ENCODE measurements at places on chromosomes 12 and 14.

GRCh38 chr14:35797796-35798195 lies 11.3 kb downstream of the RALGAPA1 start:
- no peak for DNase-seq

GRCh38 chr12:106733660-106734059 lies 40.8 kb upstream of the RIC8B start:
- DNase-seq = no peak

DNA sequence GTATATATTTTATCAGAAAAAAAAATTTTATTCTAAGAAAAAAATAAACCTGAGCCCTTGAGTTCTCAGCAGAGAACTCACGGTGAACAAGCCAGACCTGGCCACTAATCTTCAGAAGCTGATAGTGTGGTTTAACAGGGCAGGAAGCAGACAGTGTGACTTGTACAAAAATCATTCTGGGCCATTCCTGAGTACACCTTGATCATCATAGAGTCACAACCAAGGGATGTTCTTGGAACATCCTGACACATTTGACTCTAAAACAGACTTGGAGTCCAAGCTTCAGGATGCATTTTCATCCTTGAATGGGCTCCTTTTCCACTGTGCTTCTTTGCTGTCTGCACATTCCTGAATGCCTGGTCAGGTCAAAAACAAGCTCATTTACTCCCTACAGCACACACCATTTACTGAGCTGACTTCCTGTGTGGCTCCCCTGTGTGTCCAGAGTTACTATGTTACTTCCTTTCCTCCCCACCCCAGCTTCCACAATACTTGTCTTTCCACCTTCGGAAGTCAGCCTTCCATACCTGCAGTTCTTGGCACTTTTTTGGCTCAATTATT lies 112.0 kb downstream of the ANO6 start:
- DNase-seq = no peak

DNA sequence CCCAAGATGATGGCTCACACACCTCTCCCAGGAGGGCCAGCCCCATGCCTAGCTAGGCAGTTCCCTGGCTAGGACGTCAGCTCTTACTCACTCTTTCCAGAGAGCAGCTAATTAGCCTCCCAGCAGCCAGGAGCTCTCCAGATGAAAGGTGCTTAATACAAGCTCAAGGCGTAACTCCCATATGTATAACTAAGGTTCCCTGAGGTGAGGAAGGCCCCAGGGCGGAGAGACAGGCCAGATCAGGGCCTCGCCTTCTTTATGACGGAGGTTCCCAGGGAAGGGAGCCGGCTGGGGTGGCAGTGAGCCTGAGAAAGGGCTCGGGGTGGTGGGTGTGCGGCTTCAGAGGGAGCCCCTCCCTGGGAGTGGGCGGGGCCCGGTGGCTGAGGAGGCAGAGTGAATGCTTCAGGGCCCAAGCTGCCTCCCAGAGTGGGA lies 26.4 kb upstream of the ZFP36L1 start:
- DNase-seq = no peak

DNA sequence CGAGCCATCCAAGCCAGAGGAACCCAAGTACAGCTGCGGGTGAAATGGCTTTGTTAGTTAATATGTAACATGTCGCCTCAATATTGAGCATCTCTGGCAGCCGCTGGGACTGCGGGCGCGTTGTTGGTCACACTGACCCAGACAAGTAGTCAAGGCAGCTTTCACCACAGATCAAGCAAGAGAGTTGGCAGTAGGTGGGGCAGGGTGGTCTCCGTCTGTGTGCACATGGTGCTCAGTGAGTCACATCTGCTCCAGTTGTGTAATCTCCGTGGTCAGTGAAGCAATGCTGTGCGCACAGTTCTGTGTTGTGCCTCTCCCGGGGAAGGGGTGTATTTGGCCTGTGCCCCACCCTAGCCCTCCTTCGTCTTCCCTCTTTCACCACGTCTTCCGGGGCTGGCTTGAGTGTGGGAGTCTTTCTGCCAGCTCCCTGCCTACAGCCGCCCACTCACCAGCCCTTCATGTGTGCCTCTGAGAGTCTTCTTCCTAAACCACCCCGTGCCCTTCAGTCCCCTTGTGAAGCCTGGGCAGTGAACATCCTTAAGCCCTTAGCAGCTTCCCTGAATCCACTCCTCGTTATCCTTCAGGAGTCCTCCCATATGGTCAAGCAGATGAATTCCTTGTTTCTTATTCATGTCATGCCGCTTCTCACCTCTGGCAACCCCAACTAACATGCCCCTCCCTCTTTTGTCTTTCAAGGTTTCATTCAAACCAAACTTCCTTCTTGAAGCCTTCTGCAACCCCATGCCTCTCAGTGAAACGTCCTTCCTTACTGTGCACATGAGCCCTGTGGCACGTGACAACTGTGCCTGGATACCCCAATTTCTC lies 242.1 kb downstream of the CACNA1C start:
- no peak for DNase-seq

DNA sequence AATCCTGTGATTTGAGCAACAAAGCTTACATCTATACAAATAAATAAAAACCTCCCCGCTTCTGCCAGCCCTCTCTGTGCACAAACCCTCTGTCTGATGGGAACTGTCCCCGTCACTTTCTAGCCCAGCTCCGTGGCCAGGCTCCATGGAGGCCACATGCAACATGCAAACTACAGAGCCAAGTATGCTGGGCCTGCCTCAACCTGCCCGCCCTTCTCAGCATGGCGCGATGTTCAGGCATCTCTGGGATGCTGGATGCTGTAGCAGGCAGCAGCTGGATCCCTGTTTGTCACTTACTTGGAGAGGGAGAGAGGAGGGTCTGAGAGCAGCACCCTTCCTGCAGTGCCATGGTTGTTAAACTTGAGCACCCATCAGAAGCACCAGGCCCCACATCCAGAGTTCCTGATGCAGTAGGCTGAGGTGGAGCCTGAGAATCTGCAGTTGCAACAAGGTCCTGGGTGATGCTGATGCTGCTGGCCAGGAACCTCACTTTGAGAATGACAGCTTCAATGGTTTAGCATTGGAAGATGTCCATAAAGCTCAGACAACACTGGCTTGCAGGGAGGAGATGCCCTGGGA lies 32.4 kb downstream of the CLMN start:
- no peak for DNase-seq

DNA sequence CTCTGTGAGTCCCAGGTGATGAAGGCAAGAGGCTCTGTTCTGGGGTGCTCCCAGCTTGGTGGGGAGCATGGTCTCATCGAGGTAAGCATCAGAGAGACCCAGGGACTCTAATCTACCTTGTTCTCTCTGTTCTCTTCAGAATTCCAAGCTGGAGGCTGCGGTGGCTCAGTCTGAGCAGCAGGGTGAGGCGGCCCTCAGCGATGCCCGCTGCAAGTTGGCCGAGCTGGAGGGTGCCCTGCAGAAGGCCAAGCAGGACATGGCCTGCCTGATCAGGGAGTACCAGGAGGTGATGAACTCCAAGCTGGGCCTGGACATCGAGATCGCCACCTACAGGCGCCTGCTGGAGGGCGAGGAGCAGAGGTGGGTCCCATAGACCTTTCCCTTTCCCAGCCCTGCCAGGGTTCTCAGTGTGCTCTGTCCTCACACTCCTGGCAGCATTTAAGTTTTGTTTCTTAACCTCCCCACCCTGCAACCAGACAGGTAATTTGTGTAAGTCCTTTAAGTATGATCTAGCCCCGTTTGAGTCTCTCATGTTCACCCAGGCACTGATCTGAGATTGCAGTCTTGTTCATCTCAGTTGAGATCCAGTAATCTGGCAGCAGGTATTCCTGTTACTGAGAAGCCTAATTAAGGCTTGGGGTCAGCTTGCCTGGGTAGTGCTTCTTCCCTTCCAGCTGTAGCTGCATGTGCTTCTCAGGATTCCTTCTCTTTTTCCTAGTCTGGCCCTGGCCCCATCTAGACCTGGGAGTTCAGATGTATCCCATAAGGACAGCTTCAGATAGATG lies 14.8 kb upstream of the KRT81 start:
- no peak for DNase-seq

GRCh38 chr12:121314431-121314830 lies 17.9 kb upstream of the CAMKK2 start:
- no peak for DNase-seq

GRCh38 chr14:89586258-89587135 lies 169.5 kb upstream of the FOXN3 start:
- no peak for DNase-seq

DNA sequence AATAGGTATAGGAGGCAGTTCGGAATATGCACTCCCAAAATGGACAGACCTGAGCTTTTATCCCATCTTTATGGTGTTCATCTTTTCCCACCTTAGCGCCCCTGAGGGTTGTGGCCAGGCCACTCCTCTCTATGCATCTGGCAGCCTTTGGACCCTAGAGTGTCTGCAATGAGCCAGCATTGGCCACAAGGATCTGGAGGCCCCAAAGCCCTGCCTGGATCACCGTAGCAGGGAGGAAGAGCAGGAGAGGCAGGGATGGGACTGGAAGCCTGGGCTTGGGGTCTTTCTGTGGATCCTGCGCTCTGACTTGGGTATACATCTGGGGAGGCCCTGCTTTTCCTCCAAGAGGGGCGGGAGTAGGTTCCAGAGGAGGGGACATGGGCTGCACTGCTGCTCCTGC lies 52.5 kb downstream of the PLEKHG3 start:
- no peak for DNase-seq

- DNase-seq = no peak
Measured at GRCh38 chr12:46453428-46453827, 80.9 kb upstream of the SLC38A2 start.

- DNase-seq = no peak
Measured at GRCh38 chr14:23443411-23443812, 8.0 kb upstream of the MYH7 start.

DNA sequence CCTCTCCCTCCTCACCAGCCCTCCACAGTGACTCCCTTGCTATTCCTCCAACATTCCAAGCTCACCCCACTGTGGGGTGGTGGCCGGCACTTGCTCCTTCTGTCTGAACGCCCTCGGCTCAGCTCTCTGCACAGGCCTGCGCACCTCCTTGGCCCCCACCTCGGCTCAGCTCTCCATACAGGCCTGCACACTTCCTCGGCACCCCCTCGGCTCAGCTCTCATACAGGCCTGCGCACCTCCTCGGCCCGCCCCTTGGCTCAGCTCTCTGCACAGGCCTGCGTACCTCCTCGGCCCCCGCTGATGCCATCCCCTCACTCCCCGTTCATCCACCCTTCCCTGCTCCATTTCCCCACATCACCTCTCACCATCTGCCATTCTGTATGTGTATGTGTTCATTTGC lies 332.7 kb upstream of the FKBP4 start:
- DNase-seq = no peak

- peak; percentile 91 for DNase-seq
Measured at GRCh38 chr14:68911594-68912227, 67.4 kb downstream of the ACTN1 start.

DNA sequence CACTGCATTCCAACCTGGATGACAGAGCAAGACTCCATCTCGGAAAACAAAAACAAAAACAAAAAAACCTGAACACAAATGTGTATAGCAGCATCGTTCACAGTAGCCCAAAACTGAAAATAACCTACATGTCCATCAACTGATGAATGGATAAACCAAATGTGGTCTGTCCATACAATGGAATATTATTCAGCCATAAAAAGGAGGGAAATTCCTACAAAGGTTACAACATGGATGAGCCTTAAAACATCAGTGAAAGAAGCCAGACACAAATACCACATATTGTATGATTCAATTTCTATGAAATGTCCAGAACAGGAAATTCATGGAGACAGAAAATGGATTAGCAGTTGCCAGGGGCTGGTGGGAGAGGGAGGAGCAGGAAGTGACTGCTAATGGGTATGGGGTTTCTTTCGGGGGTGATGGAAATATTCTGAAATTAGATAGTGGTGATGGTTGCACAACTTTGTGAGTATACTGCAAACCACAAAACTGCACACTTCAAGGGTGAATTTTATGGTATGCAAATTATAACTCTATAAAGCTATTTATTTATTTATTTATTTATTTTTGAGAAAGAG lies 4.0 kb downstream of the MYL2 start:
- DNase-seq = no peak

GRCh38 chr12:79057540-79057939 lies 193.0 kb downstream of the SYT1 start:
- no peak for DNase-seq

GRCh38 chr12:630656-631632 lies 32.3 kb downstream of the NINJ2 start:
- no peak for DNase-seq

- DNase-seq = no peak
Measured at GRCh38 chr14:89241257-89241656, 175.8 kb downstream of the FOXN3 start.

- DNase-seq = no peak
Measured at GRCh38 chr12:130498589-130499385, 161.1 kb downstream of the PIWIL1 start.

DNA sequence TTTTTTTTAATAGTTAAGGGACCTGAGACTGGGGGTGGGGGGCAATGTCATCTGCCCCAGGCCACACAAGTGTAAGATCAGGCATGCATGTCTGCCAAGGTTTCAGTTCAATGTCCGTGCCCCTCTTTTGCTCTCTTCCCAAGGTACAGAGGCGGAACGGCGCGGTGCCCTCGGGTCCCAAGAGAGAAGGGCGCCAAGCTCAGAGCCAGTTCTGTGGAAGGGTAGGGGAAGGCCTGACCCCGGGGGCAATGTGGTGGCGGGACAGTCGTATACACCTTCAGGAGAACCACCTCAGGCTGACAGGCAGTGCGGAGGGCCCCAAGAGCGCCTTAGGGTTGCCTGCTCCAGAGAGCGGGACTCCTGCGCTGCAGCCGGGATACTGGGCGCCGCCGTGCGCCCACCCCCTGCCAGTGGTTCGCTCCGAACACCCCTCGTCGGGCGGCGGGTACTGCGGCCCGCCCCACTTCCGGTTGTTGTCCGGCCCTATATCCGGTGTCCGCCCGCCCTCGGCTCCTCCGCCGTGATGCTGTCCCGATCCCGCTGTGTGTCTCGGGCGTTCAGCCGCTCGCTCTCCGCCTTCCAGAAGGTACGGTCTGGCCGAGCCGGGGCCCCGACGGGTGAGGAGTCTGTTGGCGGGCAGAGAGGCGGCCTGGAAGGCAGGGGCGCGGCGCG lies at the start of gene DLST:
DLST (plus strand) TSS at position 486 of the 672 bp plus-strand sequence; CDS start at position 524, 38 bp downstream.
- DNase-seq = peak; percentile 92

- no peak for DNase-seq
Measured at GRCh38 chr12:47808050-47808449, 11.7 kb downstream of the HDAC7 start.

- no peak for DNase-seq
Measured at GRCh38 chr14:101713621-101714349, 47.7 kb upstream of the PPP2R5C start.

GRCh38 chr12:3354586-3354985 lies 136.4 kb upstream of the PRMT8 start:
- no peak for DNase-seq

GRCh38 chr12:87320724-87321123 lies 708.5 kb downstream of the C12orf50 start:
- DNase-seq = no peak
